ENCODE measurements at places on chromosomes 2 and 18. TPM values are rescaled to one million over a fixed set of nuclear protein-coding genes. Genes with fewer than 3 reads are reported as not detected.

The PPP1R1C gene
- total RNA-seq, result 2.2 TPM

The DNER gene
- total RNA-seq, result 0.44 TPM

The TUBA3E gene
- total RNA-seq, result not detected

The CD8B gene
- total RNA-seq, result not detected

The GYPC gene
- total RNA-seq, result 71.0 TPM

The PLGLB1 gene
- total RNA-seq, result 1.5 TPM

The MYL1 gene
- not detected for total RNA-seq

The EHD3 gene
- total RNA-seq, result 34.6 TPM

The NEU4 gene
- total RNA-seq, result not detected

The GALNT13 gene
- 0.17 TPM for total RNA-seq

The TBR1 gene
- not detected for total RNA-seq

The KANSL1L gene
- 27.3 TPM for total RNA-seq

The CDK5R2 gene
- total RNA-seq, result under 0.01 TPM

The NAPG gene
- total RNA-seq, result 44.9 TPM

The UGT1A6 gene
- total RNA-seq, result not detected

The EPAS1 gene
- 71.1 TPM for total RNA-seq

The PTGR3 gene
- total RNA-seq, result 13.4 TPM

The CFAP65 gene
- not detected for total RNA-seq

The CDCA7 gene
- total RNA-seq, result 4.7 TPM

The UGT1A3 gene
- total RNA-seq, result not detected

The ACKR3 gene
- 3.0 TPM for total RNA-seq

The TMEM198 gene
- 2.3 TPM for total RNA-seq

The ADD2 gene
- not detected for total RNA-seq

The B3GNT7 gene
- total RNA-seq, result 0.33 TPM

The TCF7L1 gene
- total RNA-seq, result 2.5 TPM

The ATOH8 gene
- total RNA-seq, result 55.9 TPM

The SH2D6 gene
- total RNA-seq, result not detected

The CRYGC gene
- not detected for total RNA-seq

The GKN2 gene
- total RNA-seq, result not detected

The LOXHD1 gene
- total RNA-seq, result not detected

The ALPP gene
- under 0.01 TPM for total RNA-seq

The KCNS3 gene
- total RNA-seq, result 1.0 TPM

The C2orf66 gene
- 0.17 TPM for total RNA-seq

The SLC16A14 gene
- 2.6 TPM for total RNA-seq

The LGALSL gene
- total RNA-seq, result 1.5 TPM

The FHOD3 gene
- total RNA-seq, result 22.3 TPM

The LOXL3 gene
- total RNA-seq, result 53.9 TPM

The GCG gene
- not detected for total RNA-seq

The SALL3 gene
- not detected for total RNA-seq

The SIX2 gene
- total RNA-seq, result not detected

The MALL gene
- total RNA-seq, result 39.9 TPM

The UGT1A8 gene
- not detected for total RNA-seq

The IL36RN gene
- total RNA-seq, result not detected

The SCYGR4 gene
- not detected for total RNA-seq

The NAT8 gene
- not detected for total RNA-seq

The MOCOS gene
- 5.5 TPM for total RNA-seq

The ABCB11 gene
- under 0.01 TPM for total RNA-seq

The ARL4C gene
- total RNA-seq, result 74.6 TPM

The HOXD12 gene
- not detected for total RNA-seq

The POTEJ gene
- not detected for total RNA-seq

The MAP2 gene
- 12.8 TPM for total RNA-seq

The RNF181 gene
- total RNA-seq, result 253 TPM
